ENCODE measurements at places on chromosomes 11 and 22. TPM values are rescaled to one million over a fixed set of nuclear protein-coding genes. Genes with fewer than 3 reads are reported as not detected.

The PPP2R5B gene
- 13.7 TPM for total RNA-seq

The MMP13 gene
- not detected for total RNA-seq

The SAA4 gene
- not detected for total RNA-seq

The OR5B21 gene
- 0.26 TPM for total RNA-seq

The OSBP2 gene
- 0.55 TPM for total RNA-seq

The RAB36 gene
- total RNA-seq = 0.79 TPM

The GPR83 gene
- not detected for total RNA-seq

- peaks cover 12% of the 10 kb centered on the region for H3K4me1 ChIP-seq
- no peak overlapping the region for H3K4me3 ChIP-seq
- H3K27ac ChIP-seq = no peak overlapping the region
- no peaks in the 10 kb centered on the region for H3K27me3 ChIP-seq
- no peaks in the 10 kb centered on the region for H3K36me3 ChIP-seq
Observed at GRCh38 chr22:41952713-41953112, 763 bp downstream of the SMIM45 start.

DNA sequence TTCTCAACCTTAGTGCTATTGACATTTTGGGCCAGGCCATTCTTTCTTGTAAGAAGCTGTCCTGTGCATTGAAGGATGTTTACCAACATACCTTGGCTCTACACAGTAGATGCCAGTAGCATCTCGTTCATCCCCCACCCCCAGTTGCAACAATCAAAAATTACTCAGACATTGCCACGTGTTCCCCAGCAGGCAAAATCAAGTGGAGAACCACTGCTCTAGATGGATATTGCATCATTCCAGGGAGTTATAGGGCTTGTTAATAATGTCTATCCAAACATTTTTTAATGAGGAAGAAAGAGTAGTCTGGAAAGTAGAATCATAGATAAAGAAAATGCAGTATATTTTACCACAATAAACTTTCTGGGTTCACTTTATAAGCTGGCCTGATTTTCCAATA lies 64.1 kb downstream of the PRMT3 start:
- no peak overlapping the region for H3K27ac ChIP-seq
- H3K4me1 ChIP-seq = peaks cover 14% of the 10 kb centered on the region
- H3K4me3 ChIP-seq = no peak overlapping the region
- DNase-seq = no peak
- peaks cover 8% of the 10 kb centered on the region for H3K36me3 ChIP-seq
- no peaks in the 10 kb centered on the region for H3K27me3 ChIP-seq

DNA sequence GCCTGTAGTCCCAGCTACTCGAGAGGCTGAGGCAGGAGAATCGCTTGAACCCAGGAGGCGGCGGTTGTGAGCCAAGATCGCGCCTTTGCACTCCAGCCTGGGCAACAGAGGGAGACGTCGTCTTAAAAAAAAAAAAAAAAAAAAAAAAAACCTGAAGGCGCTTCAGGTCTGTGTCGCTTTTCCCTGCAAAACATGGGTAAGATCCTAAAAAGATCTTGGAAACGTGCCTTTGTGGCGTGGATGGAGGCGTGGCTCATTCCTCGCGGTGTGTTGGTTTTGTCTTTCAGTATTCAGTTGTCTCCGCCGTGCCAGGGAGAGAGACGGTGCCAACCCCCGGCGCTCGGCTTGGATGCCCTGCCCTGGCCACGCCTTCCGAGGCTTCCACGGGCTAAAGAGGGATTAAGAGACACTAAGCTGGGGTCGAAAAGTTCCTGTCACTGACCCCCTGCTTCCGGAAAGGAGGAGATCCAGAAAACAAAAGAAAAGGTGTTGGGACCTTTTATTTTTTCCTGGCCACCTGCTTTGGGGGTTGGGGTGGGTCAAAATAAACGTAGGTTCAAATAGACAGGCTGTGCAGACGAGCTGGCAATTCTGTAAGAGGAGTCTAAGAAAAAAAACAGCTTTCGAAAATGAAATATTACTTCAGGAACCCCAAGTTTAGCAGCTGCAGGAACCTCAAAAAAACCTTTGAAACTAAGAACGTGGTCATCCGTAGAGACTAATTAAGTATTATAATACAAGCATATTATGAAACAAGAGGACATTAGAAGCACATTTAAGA lies 1.1 kb upstream of the SLC35F2 start:
- peak overlapping the region; percentile 93 for H3K4me3 ChIP-seq
- H3K36me3 ChIP-seq = peaks cover 2% of the 10 kb centered on the region
- peaks cover 25% of the 10 kb centered on the region for H3K4me1 ChIP-seq
- peak overlapping the region; percentile 80 for H3K27ac ChIP-seq

- DNase-seq = peak; percentile 84
- peak overlapping the region; percentile 99 for H3K4me3 ChIP-seq
- peaks cover 68% of the 10 kb centered on the region for H3K4me1 ChIP-seq
- no peaks in the 10 kb centered on the region for H3K27me3 ChIP-seq
- H3K27ac ChIP-seq = peak overlapping the region; percentile 99
- peaks cover 74% of the 10 kb centered on the region for H3K36me3 ChIP-seq
Observed at GRCh38 chr22:37241351-37242142, 2.5 kb downstream of the RAC2 start.

- no peak overlapping the region for H3K27ac ChIP-seq
- no peak for DNase-seq
- no peaks in the 10 kb centered on the region for H3K27me3 ChIP-seq
- no peak overlapping the region for H3K4me3 ChIP-seq
Observed at GRCh38 chr11:28756977-28757376, 648.8 kb downstream of the METTL15 start.

DNA sequence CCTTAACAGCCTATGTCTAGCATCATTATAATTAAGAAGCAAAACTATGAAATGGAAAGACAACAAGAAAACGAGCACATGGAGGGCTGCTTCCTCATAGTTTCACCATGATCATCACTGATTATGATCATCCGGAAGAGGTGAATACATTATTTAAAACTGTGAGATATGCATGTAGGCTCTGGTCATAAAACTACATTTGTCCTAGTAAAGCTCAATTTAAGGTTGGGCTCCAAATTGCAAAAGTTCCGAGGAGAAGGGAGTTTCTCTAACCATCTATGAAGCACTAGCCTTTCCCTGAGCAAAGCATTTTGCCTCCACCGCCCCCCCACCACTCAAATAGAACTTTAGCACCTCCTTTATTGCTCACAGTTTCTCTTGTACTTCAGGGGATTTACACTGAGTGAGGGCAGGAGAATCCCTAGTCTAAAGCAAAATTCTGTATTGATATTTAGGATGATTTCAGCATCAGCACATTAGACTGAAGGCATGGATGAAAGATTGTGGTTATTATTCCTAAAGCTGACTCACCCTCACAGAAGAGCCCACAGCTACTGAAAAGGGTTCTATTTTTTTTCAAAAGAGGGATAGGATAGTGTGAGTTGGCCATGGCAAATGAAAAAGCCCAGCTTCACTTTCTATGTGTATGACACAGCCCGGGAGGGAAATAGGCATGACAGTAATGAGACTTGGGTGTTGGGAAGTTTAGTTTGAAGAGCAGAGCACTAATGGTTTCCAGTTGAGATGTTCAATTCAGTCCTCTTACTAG lies 203.4 kb downstream of the CADM1 start:
- no peaks in the 10 kb centered on the region for H3K27me3 ChIP-seq
- H3K4me1 ChIP-seq = no peaks in the 10 kb centered on the region
- no peak for DNase-seq
- H3K36me3 ChIP-seq = no peaks in the 10 kb centered on the region
- no peak overlapping the region for H3K27ac ChIP-seq

DNA sequence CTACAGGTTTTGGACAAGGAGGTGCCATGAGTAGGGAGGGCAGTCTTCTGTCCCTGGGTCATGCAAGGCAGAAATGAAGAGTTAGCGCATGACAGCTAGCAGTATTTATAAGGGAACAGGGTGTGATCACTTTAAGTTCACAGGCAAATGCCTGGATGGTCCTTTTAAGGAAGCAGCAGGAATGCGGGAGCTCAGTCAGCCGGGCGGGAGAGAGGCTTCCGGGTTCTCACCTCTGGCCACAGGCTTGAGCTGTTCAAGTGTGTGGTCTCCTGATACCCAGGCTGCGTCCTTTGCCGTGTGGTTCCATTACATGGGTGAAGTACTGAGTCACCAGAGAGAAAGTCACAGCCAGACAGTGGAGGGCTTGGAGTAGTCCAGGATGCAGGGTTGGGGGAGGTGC lies 105.4 kb downstream of the BCR start:
- peaks cover 13% of the 10 kb centered on the region for H3K4me1 ChIP-seq
- H3K27me3 ChIP-seq = no peaks in the 10 kb centered on the region
- no peak for DNase-seq
- H3K4me3 ChIP-seq = no peak overlapping the region

GRCh38 chr11:28457481-28458065 lies 349.4 kb downstream of the METTL15 start:
- H3K4me1 ChIP-seq = no peaks in the 10 kb centered on the region
- DNase-seq = no peak
- H3K27ac ChIP-seq = no peak overlapping the region
- H3K27me3 ChIP-seq = no peaks in the 10 kb centered on the region

DNA sequence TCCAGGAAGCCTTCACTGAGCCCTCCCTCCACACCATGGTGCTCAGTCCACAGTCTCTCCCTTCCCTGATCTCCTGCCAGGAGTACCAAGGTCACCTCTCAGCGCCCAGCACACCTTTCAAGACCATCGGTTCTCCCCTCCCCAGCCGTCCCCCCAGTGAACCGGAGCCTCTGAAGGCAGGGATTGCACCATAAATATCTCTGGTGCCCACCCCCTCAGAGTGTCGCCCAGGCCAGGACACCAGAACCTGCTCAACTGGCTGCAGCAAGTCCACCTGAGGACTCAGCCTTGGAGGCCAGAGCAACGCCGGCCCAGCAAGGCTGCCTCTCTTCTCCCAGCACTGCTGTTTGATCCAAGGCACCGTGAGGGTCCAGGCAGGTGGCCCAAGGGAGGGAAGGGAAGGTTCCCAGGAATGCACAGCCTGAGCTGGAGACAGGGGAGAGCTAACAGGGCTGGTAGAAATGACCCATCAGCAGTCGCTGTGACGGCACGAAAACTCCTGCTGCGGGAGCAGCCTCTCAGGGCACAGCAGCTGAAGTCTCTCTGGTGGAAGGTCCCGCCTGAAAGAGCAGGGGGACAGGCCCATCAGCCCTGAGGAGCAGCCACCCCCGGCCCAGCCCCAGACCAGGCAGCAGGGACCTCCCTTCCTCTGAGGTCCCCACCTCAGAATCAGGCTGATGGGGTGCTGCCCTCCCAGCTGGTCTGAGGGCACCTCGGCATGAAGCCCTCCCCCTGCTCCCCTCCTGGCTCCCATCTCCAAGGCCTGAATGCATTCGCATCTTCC lies 80.3 kb downstream of the BUD13 start:
- H3K27me3 ChIP-seq = no peaks in the 10 kb centered on the region
- H3K27ac ChIP-seq = no peak overlapping the region
- H3K4me3 ChIP-seq = no peak overlapping the region
- no peak for DNase-seq
- no peaks in the 10 kb centered on the region for H3K36me3 ChIP-seq

- peaks cover 80% of the 10 kb centered on the region for H3K4me1 ChIP-seq
- DNase-seq = peak; percentile 82
- peak overlapping the region; percentile 67 for H3K4me3 ChIP-seq
- peak overlapping the region; percentile 94 for H3K27ac ChIP-seq
- H3K36me3 ChIP-seq = peaks cover 19% of the 10 kb centered on the region
Observed at GRCh38 chr11:122843281-122844141, 5.2 kb downstream of the CRTAM start.

DNA sequence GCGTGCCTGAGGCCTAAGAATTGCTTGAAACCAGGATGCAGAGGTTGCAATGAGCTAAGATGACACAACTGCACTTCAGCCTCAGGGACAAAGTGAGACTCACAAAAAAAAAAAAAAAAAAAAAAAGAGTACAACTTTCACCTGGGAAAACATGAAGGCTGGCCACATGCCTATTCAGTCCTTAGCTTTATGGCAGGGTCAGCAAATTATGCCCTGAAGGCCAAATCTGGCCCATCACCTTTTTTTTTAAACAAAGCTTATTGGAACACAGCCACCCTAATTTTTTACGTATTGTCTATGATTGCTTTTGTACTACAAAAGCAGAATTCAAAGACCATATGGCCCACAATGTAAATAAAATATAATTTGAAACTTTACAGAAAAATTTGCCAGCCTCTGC lies 8.2 kb downstream of the FSHB start:
- no peak overlapping the region for H3K4me3 ChIP-seq
- no peaks in the 10 kb centered on the region for H3K36me3 ChIP-seq
- H3K27me3 ChIP-seq = peaks cover 2% of the 10 kb centered on the region
- no peak overlapping the region for H3K27ac ChIP-seq
- H3K4me1 ChIP-seq = no peaks in the 10 kb centered on the region
- DNase-seq = no peak

GRCh38 chr11:95566211-95566610 lies 223.4 kb downstream of the FAM76B start:
- H3K27me3 ChIP-seq = no peaks in the 10 kb centered on the region
- no peak overlapping the region for H3K27ac ChIP-seq
- no peak for DNase-seq
- no peak overlapping the region for H3K4me3 ChIP-seq

DNA sequence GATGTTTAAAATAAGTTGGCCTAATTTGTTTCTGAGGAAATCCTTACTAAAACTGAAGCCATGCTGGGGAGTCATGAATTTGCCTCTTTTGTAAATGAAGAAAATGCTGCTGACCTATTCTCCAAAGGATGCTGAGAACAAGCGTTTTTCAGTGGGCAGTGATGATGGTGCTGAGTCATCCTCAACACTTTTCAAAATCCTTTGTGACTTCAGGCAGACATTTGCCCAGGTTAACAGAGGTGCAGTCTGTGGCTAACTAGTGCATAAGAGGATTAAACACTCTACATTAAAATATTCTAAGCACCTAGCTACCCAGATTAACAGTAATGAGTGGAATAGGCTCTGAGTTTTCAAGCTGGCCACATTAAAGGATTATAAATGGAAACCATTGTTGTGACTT lies 509.0 kb downstream of the DLG2 start:
- no peak for DNase-seq
- no peaks in the 10 kb centered on the region for H3K4me1 ChIP-seq
- H3K27me3 ChIP-seq = no peaks in the 10 kb centered on the region
- H3K27ac ChIP-seq = no peak overlapping the region

- no peaks in the 10 kb centered on the region for H3K27me3 ChIP-seq
- H3K27ac ChIP-seq = peak within 1 kb of the TSS; percentile 86
- H3K4me3 ChIP-seq = peak within 1 kb of the TSS; percentile 81
Observed at GRCh38 chr11:47565340-47566148, at the start of gene PTPMT1. Gene PTPMT1 (plus strand): TSS chr11:47565599. CDS start chr11:47565623, 24 bp downstream.

- DNase-seq = no peak
- H3K27me3 ChIP-seq = no peaks in the 10 kb centered on the region
Observed at GRCh38 chr22:40757071-40757470, 62.1 kb downstream of the SLC25A17 start.

All from activated CD8-positive, alpha-beta T cell treated with anti-CD3 and anti-CD28 coated beads, Interleukin-2, amount 10 ng/mL, durations not matched to agents 7 days and 5 days (primary cell).